Activated CD8-positive, alpha-beta memory T cell treated with anti-CD3 and anti-CD28 coated beads, Interleukin-2, amount 10 ng/mL, durations not matched to agents 7 days and 5 days (primary cell): ENCODE measurements at places on chromosomes 2 and 18. TPM values are rescaled to one million over a fixed set of nuclear protein-coding genes. Genes with fewer than 3 reads are reported as not detected.

Gene TNS1
- 1.4 TPM for total RNA-seq

Gene SPC25
- 42.1 TPM for total RNA-seq

Gene TCF23
- total RNA-seq: not detected

Gene MRPL44
- 34.9 TPM for total RNA-seq

Gene TRPM8
- total RNA-seq: not detected

Gene PRLH
- total RNA-seq: not detected

Gene LRRTM4
- total RNA-seq: not detected

Gene TUBA4B
- not detected for total RNA-seq
